ENCODE measurements at places on chromosomes 13 and 19. TPM values are rescaled to one million over a fixed set of nuclear protein-coding genes. Genes with fewer than 3 reads are reported as not detected.

Gene SOX1
- not detected for total RNA-seq

Gene KRTDAP
- total RNA-seq, result not detected

Gene METTL21C
- total RNA-seq, result not detected

DNA sequence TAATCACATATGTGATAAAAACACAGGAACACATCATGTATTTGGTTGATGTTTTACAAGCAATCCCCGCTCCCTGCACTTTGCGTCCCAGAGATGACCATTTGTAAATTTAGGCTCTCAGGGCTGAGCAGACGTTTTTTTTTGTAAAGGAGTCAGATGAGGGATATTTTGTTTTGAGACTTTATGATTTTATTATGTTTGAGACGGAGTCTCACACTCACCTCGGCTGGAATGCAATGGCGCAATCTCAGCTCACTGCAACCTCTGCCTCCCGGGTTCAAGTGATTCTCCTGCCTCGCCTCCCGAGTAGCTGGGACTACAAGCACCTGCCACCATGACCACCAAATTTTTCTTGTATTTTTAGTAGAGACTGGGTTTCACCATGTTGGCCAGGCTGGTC is 1.4 kb downstream of the TLE6 start:
- H3K4me3 ChIP-seq, result no peak overlapping the region
- H3K27ac ChIP-seq, result no peak overlapping the region
- H3K36me3 ChIP-seq, result no peaks in the 10 kb centered on the region
- H3K4me1 ChIP-seq, result peaks cover 34% of the 10 kb centered on the region
- H3K27me3 ChIP-seq, result peaks cover 15% of the 10 kb centered on the region
